ENCODE measurements at places on chromosomes 5 and 9. TPM values are rescaled to one million over a fixed set of nuclear protein-coding genes. Genes with fewer than 3 reads are reported as not detected.

DNA sequence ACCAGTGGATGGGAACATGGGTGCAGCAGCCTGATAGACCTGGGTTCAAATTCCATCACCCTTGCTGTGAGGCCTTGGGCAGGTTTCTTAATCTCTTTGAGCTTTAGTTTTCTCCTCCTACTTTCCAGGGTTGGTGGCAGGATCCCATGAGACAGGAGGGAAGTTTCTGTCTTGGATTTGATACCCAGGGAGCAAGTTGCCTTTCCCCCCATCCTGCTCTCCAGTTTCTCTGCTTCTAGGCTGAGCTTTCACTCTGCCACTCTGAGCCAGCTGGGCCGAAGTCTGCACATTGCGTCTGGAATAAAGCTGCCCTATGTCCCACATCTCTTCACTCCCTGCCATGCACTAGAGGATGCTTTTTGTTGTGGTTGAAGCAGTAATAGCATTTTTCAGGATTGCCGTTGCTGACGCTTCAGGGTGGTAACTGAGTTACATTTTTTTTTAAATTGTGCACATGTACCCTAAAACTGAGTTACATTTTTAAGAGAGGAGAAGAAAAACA lies 40.5 kb upstream of the ANGPTL2 start:
- DNase-seq = no peak

DNA sequence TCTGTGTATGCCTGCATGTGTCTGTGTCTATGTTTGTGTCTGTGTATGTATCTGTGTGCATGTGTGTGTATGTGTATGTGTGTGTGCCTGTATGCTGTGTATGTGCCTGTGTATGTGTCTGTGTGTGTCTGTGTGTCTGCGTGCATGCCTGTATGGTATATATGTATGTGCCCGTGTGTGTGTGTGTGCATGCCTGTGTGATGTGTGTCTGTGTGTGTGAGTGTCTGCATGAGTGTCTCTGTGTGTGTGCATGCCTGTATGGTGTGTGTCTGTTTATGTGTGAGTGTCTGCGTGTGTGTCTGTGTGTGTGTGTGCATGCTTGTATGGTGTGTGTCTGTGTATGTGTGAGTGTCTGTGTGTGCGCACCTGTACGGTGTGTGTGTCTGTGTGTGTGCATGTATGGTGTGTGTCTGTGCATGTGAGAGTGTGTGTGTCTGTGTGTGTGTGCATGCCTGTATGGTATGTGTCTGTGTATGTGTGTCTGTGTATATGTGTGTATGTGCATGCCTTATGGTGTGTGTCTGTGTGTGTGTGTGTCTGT lies 137.1 kb upstream of the IRX2 start:
- DNase-seq = no peak

DNA sequence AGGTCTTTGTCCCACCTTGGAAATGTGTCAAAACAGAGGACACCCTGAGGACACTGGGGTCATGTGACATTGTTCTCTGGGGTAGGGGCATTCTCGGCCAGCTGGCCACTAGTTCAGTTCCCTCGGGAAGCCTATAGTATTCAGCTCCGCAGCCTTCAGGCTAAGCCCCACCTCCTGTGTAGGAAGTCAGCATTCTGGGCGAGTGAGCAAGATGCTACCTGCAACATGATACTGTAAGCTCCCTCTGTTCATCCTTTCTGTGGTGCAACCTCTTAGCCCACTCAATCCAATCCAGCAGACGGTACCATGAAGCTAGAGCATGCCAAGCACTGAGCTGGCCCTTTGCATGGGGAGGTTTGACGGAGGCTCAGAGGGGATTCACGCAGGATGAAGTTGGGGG lies 5.3 kb downstream of the NTNG2 start:
- no peak for DNase-seq

DNA sequence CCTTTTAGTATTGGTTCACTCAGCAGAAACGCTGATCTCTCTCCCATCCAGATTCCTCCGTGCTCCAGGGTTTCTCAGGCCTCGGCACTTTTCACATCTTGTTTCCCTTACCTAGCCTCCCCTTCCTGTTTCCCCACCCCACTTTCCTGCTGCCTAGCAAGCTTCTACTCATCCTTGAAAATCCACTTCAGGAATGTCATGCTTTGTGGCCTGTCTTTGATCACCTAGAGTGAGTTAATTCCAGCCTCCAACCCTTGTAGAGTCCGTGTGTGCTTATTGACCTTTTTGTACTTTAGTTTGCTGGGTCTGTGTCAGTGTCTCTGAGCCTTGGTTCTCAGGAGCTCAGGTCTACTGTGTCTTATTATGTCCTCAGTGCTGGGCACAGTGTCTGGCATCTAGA lies 116.6 kb downstream of the AOPEP start:
- DNase-seq = no peak

GRCh38 chr9:110073356-110073905 lies 134.5 kb downstream of the C9orf152 start:
- peak; percentile 20 for DNase-seq

GRCh38 chr9:126877418-126877817 lies 17.0 kb downstream of the ZBTB34 start:
- no peak for DNase-seq

DNA sequence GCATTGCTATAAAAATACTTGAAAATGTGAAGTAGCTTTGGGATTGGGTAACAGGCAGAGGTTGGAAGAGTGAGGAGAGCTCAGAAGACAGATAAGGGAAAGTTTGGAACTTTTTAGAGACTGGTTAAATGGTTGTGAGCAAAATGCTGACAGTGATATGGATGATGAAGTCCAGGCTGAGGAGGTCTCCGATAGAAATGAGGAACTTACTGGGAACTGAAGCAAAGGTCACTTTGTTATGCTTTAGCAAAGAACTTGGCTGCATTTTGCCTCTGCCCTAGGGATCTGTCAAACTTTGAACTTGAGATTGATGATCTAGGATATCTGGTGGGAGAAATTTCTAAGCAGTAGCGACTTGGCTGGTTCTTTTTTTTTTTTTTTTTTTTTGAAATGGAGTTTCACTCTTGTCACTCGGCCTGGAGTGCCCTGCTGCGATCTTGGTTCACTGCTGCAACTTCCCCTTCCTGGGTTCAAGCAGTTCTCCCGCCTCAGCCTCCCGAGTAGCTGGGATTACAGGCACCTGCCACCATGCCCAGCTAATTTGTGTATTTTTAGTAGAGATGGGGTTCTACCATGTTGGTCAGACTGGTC lies 998.9 kb downstream of the TLE1 start:
- no peak for DNase-seq

DNA sequence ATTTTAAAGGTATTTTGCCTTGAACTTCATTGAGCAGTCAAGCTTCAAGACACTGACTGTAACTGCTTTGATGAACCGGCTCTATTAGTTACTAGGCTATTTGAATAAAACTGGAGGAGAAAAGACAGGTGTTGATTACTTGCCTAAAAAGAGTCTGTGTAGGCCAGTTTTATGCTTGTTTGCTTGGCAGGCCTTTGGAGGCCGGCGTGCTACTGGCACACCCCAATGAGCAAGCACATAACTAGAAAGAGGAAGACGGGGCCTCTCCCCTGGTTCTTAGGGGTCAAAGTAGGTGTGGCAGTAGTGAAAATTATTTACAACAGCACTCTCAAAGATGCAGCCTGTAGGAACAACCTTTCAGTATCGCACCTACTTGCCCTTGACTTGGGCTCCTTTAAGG lies 2.1 kb upstream of the ZFR start:
- DNase-seq = no peak

DNA sequence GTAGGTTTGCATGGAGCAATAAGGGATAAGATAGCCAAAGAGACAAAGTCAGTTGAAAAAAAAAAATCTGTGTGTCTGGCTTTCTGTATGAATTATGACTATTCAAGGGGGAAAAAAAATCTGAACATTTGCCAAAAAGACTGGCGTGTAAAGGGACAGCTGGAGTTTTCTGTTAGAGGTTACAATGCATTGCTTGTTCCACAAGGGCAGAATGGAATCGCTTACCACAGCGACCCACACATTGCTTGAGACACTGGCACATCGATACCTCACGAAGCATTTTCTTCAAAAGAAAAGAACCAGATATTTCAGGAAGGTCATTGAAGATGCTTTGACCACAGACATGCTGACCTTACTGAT lies 327.8 kb downstream of the TMEM167A start:
- DNase-seq = no peak

The GAS1 gene
- 0.03 TPM for polyA plus RNA-seq

The ADAMTS19 gene
- polyA plus RNA-seq = not detected

All from A549 (cell line).